NCI-H187 (cell line): ENCODE measurements at places on chromosomes 11 and 22.

DNA sequence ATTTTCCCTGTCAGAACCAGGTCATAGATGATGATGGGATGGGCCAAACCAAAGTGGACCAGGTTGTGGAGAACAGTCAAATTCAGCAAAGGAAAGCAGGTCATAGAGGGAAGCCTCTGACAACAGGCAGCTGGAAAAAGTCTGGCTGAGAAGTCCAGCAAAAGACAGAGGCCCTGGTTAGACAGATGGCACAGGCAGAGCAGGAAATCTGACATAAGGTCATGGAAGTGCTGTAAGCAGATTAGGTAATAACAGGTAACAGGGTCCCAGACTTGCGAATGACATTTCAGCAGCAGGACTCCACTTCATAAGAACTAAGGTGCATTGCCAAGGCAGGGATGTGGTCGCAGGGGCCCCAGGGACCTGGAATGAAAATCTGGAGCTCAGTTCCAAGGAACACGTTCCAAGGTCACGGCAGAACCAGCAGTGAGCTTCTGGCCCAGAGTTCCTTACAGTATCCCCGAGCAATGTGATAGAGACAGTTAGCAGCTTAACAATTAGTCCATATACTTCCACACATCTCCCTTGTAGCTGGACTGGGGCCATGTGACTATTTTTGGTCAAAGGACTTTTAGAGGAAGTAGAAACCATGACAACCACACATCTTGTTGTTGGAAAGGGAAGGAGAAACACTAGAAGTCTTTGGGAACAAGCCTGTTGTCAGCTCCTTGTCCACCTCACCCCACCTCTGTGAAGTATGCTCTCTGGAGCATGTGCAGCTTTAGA lies 75.4 kb downstream of the ME3 start:
- no peak for DNase-seq

DNA sequence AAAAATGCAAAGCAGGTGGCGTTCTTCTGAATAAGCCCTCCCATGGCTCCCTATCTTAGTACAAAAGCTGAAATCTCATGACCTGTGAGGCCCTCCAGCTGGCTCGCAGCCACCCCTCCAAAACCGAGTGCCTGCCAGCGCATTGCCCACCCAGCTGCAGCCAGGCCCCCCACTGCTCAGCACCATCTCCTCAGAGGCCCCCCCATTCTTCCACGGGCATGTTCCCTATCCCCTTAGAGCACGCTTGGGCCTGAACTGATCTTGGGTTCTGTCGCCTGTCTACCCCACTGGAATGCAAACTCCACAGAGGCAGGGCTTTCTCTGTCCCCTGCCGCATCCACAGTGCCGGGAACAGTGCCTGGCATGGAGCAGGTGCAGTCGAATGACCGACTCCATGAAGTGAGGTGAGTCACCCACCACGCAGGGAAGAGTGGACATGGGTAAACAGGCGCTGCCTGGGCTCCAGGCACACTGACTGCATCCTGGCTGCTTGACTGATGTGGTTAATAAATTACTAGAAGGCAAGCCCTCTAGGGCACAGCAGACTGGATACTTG lies 11.3 kb upstream of the EFCAB6 start:
- no peak for DNase-seq

GRCh38 chr11:35272391-35272902 lies 133.5 kb downstream of the CD44 start:
- no peak for DNase-seq

DNA sequence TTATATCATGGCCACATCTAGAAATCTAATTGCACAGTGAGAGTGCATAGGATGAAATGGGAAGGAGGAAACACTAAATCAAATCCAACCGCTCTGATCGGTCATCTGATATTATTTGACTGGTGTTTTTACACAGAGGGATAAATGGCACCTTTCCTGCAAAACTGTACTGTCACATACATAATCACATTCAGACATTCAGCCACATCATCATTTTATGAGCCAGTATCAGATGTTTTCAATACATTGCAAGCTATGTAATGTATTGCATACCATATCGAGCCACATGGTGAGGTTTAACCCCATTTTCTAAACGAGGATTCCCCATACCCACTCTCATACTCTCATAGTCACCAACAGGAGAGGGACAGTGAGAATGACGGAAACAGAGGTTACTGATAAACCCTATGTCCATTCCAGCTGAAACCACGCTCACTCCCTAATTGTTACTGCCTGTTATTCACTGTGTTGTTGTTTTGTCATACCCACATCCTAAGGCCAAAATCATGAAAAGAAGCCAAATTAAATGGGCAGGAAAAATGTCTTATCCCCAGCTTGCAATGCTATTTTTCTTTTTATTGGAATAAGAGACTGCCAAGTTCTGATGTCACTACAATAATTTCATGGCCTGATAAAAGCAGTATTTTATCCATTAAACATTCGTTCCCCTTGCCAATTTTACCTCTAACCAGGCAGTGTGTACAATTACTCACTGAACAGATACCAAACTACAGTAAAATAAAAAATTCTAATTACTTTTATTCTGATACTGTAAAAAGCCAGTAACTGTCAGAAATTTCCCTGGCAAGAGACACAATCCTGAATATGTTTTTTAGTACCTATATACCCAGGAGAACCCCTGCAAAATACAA lies 9.0 kb downstream of the CDON start:
- DNase-seq, result no peak

- no peak for DNase-seq
Observed at GRCh38 chr22:37972527-37972926, 11.8 kb downstream of the SOX10 start.

DNA sequence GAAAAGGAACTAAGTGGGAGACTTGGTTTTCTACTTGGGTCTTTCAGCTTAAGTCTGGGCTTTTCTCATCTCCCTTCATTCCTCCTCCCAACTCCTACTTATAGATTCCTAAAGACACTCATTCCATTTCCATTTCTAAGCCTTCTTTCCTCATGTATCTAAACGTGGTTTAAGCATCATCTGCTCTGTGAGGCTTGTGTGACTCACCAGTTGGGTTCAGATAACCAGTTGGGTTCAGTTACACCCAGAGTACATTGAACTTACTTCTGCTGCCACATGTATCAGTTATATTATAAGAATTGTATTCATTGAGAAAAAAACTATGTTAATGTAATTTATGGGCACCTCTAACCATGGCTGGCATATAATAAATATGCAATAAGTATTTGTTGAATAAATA lies 831.2 kb upstream of the CCDC90B start:
- no peak for DNase-seq

DNA sequence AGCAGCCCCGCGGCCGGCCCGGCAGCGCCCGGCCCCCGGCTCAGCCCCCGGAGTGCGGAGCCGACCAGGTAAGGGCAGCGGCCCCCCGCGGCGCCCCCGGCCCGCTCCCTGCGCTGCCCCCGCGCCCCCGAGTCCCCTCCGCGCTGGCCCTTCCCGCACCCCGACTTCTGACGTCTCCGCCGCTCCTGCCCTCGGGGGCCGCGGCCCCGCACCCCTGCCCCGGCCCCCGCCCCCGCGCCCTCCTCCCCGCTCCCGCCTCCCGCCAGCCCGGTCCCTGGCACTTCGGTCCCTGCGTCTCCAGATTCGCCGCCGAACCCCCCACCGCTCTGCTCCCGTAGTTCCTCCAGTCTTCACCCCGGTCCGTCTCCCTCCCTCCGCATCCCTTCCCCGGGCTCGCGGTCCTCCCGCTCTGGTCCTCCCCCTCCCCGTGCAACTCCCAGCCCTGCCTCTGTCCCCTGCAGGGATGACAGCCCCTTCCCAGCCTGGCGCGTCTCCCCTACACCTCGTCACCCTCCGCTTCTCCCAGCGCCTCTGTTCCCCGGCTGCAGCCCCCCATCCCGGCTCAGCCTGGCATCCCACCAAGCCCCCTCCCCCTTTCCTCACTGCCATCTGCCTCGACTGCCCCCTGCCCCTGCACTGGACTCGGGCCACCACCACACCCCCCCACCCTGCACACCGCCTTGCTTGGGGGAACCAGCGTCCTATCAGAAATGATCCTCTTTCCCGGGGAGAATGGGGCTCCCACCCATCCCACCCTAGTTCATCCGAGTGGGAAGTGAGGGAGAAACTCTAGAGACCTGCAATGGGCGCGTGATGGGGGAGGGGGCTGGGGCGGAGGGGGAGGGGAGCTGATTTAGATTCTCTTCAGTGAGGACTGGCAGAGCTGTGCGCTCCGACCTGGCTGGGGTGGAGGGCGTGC lies 531 bp downstream of the GRIK4 start:
- no peak for DNase-seq

DNA sequence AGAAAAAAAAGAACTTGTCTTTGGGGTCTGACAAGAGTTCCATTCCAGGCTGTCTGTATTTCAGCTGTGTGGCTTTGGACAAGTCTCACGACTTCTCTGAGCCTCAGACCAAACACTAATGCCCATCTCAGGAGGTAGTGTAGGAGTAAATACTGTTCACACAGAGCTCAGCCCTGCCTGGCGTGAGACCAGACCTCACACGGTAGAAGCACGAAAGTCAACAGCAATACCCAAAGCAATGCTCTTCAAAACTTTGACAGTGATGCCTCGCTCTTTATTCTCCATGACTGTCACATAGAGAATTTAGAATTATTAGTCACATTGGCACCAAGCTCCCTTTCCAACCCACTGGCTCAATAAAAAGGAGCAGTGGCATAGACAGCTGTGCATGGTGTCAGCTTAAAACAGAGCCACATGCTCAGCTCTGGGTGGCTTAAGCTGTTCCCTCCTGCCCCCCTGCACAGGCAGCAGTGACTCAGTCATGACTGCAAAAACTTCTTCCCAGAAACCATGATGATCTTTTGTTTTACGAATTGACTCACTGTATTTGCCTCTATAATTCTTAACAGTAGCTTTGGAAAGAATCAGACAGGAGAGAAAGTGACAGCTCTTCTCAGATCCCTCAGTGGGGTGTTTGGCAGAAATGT lies 74.0 kb upstream of the PHF21B start:
- no peak for DNase-seq

GRCh38 chr11:69125861-69126260 lies 29.9 kb upstream of the SMIM38 start:
- DNase-seq, result no peak

- no peak for DNase-seq
Observed at GRCh38 chr11:118194835-118195627, 18.6 kb upstream of the SCN2B start.

DNA sequence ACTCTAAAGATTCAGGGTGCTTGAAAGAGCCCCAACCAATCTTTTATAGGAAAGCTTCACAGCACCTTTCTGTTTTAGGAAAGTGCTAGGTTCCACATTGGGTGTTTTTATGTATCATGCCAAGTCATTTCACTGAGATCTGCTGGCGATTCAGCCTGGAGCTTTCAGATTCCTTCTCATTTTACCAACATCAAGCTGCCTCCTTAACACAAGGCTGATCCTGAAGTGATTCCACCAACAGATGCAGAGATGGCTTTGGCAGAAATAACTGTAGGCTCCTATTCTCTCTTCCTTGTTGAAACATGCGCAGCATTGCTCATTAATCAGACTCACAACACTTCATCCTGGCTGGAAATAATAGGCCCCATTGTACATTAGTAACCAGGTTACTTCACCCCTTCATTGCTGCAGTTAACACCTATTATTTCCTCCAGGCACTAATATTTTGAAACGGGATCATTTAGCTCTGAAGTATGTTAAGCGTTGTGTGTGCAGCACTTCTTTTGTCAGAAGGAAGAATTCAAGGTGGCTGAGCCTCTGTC lies 89.0 kb downstream of the OPCML start:
- DNase-seq, result no peak

DNA sequence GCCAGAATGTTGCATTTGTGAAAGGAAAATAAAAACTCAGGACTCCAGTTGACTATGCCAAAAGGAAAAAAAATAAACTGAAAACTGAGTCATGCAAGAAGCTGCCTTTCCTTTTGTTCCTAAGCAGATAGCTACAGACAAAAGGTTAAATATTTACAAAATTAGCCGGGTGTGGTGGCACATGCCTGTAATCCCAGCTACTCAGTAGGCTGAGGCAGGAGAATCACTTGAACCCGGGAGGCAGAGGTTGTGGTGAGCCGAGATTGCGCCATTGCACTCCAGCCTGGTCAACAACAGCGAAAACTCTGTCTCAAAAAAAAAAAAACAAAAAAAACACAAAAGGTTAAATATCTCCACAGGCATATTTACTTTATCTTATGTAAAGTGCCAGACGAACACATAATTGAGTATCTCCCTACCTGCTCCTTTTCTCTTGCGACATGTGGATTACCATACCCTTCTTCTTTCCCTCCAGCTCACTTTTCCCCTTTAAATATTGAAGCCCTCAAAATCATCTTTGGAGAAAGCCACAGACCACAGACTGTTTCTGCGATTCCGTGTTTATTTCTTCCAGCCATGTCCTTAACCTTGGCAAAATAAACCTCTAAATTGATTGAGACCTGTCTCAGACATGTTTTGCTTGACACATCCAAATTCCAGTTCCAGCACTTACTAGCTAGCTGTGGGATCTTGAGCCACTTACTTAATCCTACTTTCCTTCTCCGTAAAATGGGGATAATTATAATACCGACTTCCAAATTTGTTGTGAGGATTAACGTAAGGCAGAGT lies 2.3 kb upstream of the SMPD1 start:
- no peak for DNase-seq

GRCh38 chr11:64181506-64182411 lies 4.2 kb upstream of the STIP1 start:
- DNase-seq, result peak; percentile 32

DNA sequence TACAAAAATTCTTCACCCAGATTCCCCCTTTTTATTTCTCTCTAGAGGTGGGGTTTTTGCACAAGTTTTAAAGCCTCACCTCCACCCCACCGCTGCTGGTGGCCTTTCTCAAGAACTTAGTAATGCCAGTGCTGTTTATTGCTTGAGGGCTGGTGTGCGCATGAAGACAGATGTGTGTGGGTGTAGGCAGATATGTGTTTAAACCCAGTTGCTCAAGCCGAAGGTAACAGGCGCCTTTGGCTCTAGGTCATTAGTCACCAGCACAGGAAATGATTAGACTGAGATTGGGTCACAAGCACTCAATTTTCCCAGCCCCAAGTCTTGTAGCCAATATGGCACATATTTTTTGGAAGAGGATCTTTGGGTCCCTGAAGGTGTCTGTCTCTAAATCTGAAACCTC lies 2.7 kb upstream of the CLMP start:
- DNase-seq, result no peak
